ENCODE measurements at places on chromosomes 16 and 17.

- no peak for DNase-seq
Measured at GRCh38 chr16:88012360-88012759, 61.1 kb downstream of the BANP start.

DNA sequence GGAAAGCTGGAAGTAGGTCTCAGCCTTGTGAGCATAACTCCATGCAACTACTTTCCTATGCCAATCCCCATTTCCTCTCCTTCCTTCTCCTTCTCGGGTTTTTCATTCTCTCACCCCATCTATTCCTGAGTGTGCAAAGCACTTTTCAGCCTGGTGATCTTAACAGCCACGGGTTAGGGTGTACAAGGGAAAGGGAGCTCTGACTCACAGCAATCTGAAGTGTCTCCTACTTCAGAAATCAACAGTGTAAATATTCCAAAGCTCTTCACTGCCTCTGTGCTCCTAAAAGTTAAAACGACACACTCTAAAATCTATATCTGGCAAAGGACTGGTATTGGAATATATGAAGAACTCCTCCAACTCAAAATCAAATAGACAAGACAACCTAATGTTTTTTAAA lies 268.0 kb upstream of the IRX3 start:
- no peak for DNase-seq

GRCh38 chr17:39973496-39973895 lies 7.1 kb upstream of the PSMD3 start:
- no peak for DNase-seq

- no peak for DNase-seq
Measured at GRCh38 chr16:8962393-8963009, 1.2 kb downstream of the USP7 start.

DNA sequence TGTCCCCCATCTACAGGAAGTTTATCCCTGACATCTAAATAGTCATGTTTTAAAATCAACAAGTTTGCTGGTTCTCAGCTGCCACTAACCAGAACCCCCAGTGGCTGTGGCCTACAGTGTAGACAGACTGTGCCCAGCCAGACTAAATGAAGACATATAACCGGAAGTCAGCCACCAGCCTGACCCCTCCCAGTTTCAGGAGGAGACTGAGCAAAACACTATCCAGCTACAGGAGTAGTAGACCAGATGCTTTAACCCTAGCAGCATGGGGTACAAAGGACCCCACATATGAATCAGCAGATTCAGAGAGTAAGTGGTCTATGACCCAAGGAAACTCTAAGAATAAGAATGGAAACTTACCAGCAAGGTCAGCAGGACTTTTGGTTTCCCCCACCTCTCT lies 83.4 kb downstream of the HIC1 start:
- DNase-seq: no peak

GRCh38 chr16:82995924-82996441 lies 369.2 kb downstream of the CDH13 start:
- DNase-seq: no peak

- no peak for DNase-seq
Measured at GRCh38 chr17:40108970-40109824, 8.8 kb upstream of the NR1D1 start.

DNA sequence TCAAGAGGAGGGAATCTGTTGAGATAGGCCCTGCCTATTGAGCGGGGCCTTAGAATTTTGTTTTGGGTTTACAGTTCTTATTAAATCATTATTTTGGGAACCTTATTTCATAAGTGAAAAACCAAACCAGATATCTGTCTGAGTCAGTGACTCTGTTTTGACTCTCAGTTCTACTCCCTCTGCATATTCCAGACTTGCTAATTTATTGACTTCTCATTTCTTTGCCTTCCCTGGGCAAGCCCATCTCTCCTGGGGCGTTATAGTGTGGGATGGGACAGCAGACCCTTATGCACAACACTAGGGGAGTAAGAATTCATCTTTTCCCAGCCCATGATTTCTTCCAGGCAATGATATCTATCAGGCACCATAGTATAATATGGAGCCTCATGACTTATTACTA lies 45.7 kb downstream of the CPD start:
- no peak for DNase-seq

DNA sequence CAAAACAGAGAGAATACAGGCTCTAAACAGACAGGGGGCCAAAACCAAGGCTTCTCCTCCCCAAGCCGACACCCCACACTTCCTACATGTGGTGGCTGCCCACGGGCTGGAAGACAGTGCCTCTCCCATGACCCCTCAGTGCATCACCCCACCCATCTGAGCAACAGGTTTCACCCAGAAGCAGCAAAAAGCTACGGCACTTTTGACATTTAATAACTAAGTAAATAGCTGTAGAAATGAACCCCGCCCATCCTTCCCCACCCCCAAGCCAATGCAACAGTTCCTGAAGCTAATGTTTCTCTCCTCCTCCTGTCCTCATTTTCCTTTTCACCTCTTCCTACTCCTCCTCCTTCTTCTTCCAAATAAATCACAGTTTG lies 9.9 kb upstream of the SOX9 start:
- DNase-seq: no peak

DNA sequence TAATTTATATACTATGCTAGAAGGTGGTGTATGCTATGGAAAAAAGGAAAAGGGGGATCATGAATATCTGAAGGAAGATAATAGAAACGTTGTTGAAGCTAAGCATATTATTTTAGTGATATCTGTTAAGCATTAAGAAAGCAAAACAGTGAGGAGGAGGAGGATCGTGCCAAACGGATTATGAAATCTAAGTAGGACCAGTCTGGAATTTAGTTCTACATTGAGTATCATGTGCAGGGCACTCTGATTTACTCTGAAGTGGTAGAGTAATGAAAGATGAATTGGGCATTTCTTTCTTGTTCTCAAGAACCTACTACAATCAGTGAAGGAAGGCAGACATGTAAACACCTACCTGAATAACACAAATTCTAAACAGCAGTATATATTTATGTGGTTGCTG lies 195.3 kb downstream of the CYB561 start:
- DNase-seq: no peak

DNA sequence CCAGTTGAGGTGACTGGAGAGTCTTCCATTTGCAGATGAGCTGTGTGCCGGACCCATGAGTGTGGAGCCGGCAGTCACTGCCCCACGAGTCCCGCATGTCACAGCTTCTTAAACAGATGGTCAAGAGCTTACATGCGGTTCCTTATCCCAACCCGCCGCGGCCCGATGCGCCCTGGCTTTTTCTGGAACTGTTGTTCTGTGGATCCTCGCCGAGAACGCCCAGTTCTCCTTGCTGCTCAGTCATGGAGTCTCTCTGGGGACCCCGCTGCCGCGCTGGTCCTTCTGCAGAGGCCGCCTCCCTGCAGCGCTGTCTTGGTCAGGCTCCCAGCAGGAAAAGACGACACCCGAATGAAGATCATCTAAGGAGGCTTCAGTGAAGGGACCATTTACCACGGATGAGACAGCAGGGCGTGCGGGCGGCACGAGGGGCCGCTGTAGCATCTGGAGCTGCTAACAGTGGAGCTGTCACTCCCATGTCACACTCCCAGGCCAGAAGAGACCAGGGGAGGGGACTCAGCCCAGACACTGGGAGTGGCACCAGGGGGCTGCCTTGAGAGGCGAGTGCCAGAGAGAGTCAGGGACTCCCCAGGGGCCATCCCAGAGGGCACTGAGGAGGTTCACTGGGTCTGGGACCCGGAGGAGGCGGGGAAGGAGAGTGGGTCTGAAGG lies 10.8 kb upstream of the LGALS3BP start:
- DNase-seq: no peak

GRCh38 chr16:55346475-55346874 lies 22.5 kb downstream of the IRX6 start:
- DNase-seq: no peak

DNA sequence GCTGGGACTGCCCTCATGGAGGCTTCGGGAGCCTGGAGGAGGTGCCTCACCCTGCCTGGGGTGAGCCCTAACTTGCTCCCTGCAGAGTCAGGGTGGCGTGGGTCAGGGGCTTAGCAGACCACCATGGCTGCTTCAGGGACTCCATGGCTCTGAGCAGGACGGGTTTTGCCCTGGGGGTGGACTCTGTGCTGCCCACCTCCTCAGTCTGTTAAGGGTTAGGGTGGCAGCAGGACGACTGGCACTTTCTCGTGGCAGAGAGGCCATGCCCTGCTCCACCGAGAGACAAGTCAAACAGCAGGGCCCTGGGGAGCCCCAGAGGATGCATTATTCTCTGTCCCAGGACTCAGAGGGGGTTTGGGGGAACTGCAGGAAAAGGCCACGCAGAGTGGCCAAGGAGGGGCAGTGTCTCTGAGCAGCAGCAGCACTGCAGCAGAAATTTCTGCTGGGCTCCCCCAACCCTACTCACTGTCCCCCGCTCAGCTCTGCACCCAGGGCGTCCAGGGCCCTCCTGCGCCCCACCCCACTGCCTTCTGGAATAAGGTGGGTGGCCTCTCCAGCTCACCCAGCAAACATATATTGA lies 1.8 kb upstream of the PRSS22 start:
- no peak for DNase-seq

GRCh38 chr16:72357910-72358309 lies 186.0 kb upstream of the PMFBP1 start:
- no peak for DNase-seq

DNA sequence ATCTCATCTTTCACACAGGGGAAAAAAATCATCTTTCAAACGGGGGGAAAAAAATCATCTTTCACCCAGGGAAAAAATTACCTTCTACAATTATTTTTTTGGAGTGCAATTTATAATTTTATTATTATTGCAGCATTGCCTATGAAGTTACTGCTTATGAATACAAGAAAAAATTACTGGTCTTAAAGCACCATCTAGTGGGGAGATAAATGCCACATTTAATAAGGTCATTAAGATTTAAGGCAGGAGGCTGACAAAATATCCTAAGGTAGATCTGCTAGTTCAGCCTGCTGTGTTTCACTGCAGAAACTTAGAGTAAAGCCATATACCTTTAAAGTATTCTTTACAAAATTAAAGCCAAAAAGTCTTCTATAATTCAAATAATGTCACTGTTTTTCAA lies 13.7 kb downstream of the SHCBP1 start:
- no peak for DNase-seq

DNA sequence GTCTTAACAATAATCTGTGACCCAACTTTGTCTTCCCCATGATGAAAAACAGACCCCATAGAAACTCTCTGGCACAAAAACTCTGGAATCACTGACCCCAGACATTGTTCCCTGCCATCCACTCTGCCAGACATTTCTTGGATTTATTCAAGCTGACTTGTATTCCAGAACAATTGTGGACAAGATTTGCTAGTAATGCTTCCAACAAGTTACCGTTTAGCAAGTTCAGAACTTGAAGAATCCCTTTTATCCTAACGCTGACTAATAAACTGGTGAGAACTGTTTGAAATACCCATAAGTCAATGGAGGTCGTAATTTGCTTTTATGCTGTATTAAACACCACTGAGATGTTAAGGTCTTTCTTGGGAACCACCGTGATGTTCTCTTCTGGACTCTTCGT lies 10.5 kb downstream of the HSBP1 start:
- DNase-seq: no peak

GRCh38 chr16:78489072-78489471 lies 389.6 kb downstream of the WWOX start:
- no peak for DNase-seq

GRCh38 chr17:16314859-16315258 lies 38.4 kb downstream of the CENPV start:
- DNase-seq: no peak

GRCh38 chr16:88882358-88883030 lies 16.0 kb upstream of the PABPN1L start:
- no peak for DNase-seq

GRCh38 chr17:9037736-9038135 lies 16.4 kb downstream of the NTN1 start:
- DNase-seq: no peak

GRCh38 chr17:57001541-57001940 lies 23.6 kb downstream of the SCPEP1 start:
- DNase-seq: no peak

DNA sequence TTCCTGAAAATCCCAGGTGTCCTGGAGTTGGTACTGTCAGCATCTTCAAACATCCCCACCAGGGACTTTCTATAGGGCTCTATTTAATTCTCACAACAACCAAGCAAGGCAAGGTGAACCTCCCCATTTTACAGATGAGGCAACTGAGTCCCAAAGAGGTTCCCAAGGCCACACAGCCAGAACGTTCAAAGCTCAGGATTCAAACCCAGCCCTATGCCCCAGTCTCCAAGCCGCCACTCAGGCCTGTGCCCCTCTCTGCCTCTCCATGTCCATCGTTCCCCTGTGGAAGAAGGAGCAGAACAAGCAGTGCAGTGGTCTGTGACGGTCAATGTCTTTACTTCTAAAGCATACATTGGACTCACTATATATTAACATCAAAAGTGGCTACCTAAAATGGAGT lies 6.1 kb downstream of the ZNF319 start:
- no peak for DNase-seq

- DNase-seq: no peak
Measured at GRCh38 chr17:6610011-6610410, 30.5 kb downstream of the KIAA0753 start.

DNA sequence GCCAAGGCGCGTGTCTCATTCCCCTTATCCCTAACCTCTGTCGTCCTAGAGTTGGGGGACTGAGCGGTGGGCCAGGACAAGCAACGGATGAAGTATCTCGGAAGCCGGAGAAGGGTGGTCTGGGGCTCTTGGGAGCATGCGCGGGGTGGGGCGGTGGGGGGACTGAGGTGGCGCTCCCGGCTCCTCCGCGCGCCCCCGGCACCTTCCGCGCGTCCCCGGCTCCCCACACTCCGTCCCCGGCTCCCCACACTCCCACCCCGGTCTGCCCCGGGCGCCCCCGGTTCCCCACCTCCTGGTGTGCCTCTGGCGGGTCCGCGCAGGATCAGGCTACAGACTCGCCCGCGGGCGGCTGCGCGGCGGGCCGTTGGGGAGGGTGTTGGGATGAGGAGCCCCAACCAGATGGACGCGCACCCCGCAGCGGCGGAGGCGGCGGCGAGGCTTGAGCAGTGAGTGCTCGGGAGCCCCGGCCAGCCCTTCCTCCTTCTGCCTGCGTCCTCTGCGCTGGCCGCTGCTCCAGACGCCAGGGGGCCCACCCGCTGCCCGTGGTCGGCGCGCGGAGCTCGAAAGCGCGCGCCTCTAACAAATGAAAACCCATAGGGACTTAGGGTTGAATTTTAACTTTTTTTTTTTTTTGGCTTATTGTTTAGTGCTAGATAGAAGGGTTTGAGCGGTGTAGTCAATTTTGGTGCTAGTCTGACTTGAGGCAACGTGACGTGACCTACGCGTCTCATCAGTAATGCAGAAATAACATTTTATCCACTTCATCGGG lies 5.6 kb upstream of the CRYM start:
- no peak for DNase-seq

DNA sequence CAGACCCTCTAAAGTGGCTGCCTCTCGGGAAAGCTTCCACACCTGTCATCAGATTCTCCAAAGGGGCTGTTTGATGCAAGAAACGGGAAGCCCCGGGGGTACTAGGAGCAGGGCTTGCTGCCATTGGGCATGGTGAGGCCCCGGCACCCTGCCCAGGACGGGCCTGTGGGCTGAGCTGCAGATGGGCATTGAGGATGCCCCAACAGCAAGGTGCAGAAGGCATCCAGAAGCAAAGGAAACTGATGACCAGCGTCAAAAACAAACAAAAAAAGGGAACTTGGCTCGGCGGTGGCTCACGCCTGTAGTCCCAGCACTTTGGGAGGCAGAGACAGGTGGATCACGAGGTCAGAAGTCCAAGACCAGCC lies 1.5 kb upstream of the LIMD2 start:
- no peak for DNase-seq
